ENCODE measurements at places on chromosomes 4 and X.

GRCh38 chrX:81779701-81780100 lies 577.8 kb downstream of the SH3BGRL start:
- no peak for DNase-seq

GRCh38 chrX:27466051-27466450 lies 2.9 kb upstream of the PPP4R3C start:
- no peak for DNase-seq

DNA sequence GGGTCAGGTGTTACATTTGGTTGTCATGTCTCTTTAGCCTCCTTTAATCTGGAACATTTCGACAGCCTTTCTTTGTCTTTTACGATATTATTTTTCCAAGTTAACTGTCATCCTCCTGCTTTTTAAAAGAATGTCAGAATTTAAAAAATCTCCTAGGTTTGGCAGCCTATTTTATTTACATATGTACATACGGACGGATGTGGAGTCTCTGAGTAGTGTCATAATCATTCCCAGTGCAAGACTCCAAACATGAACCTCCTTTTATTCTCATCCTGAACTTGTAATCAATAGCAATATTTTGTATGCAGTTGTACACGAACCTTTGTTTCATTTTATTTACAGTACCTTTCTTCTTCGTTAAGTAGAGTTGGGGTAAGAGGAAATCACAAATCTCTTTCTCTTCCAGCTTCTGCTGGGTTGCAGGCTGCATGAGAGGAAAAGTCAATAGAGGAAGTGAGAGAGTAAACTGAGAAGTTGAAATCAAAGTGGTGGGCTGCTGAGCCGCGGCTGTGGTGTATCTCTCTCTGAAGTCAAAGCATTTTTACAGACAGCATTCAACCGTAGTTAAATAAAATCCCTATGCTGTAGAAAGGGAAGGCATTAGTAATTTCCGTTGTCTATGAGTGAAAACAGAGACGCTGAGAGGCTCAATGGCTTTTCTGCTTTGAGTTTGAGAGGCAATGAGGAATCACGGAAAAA lies 53.9 kb upstream of the RPS6KA3 start:
- no peak for DNase-seq

- no peak for DNase-seq
Measured at GRCh38 chr4:27100713-27101112, 240.1 kb downstream of the STIM2 start.
